ENCODE measurements at places on chromosomes 5 and 9.

DNA sequence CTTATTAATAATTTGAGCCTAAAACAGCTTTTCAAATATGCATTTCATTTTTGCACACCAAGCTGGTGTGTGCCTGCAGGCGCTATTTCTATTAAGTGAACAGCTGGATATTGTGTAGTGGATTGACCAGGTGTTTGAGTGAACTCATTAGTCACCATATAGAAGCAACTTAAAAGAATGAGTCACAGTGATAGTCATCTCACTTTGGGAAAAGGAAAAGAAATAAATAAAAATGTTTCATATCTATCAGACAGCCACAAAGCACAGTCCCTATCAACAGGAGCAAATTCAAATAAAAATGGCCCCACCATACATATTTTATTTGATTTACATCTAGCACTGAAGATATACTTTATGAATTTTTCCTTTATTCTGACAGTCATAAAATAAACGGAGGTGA, 456.5 kb upstream of the CDH9 start:
- DNase-seq: no peak

DNA sequence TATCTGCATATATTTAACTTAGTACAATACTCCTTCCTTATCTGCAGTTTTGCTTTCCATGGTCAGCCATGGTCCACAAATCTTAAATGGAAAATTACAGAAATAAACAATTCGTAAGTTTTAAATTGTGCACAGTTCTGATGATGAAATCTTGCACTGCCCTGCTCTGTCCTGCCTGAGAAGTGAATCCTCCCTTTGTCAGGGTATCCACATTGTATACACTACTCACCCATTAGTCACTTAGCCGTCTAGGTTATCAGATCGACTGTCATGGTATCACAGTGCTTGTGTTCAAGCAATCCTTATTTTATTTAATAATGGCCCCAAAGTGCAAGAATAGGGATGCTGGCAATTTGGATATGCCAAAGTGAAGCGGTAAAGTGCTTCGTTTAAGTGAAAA, 8.3 kb upstream of the YTHDC2 start:
- no peak for DNase-seq

GRCh38 chr5:61455179-61456006, 123.3 kb downstream of the ZSWIM6 start:
- no peak for DNase-seq

- DNase-seq: no peak
Observed at GRCh38 chr5:135441350-135441831, 5.8 kb downstream of the DCANP1 start.

DNA sequence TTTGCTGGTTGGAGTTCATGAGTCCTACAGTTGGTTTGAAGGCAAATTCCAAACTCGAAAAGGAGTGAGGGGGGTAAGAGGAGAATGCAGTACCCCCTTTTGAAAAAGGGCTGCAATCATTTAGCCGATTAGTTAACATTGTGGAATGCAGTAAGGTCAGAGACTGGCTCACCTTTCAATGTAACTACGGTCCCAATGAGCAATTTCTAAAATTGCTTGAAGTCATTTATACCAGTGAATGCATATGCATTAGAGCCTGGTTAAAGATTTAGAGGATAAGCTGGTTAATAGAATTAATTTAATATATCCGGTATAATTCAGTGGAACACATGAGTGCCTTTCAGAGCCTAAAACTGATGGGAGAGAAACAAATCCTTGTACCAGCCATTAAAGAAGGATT, 172.6 kb upstream of the PAPPA start:
- DNase-seq: peak; percentile 29

DNA sequence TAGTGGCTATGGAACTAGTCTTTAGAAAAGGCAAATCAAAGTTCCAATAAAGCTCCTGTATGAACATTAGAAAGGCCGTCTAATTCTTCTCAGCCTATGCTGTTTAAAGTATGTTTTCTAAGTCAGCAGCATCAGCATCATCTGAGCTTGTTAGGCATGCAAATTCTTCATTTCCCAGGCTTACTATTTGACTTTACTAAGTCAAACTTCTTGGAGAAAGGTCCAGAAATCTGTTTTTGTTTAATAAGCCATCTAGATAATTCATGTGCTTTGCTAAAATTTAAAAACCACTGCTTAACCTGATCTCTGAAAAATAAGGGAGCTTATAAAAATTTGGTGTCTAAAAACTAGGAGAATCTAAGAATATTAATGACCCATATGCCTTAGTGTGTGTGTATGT, 200.2 kb upstream of the SGCD start:
- no peak for DNase-seq

GRCh38 chr9:127137640-127138360, 15.4 kb upstream of the ANGPTL2 start:
- no peak for DNase-seq

DNA sequence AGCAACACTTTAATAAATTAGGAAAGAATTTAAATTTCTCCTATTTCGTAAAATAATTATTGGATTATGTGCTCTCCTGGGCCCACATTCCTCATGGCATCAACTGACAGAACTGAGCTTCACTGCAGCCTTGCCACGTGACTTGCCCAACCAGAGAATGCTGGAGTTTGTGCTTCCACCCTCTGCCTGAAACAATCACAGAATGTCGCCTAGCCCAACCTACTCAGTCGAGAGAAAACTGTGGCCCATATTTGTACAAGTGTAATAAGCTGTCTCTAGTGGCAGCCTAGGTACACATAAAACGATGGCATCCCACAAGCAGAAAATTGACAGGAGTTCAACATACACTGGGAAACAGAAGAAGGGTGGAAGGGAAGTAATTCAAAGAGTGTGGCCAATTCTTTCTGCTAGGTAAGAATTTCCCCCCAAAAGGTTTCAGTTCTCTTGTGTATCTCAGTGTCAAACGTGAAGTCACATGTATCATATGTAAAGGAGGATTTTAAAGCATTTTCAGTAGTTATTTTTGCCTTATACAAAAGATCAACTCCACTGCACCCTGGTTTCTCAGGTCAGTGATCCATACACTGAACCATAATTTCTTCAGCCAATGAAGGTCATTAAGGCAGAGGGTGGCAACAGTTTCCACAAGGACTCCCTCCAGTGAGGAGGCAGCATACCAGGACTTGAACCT, 41.7 kb downstream of the ZNF608 start:
- DNase-seq: no peak

GRCh38 chr5:38680094-38680825, 123.8 kb upstream of the LIFR start:
- no peak for DNase-seq
